ENCODE measurements at places on chromosomes 2 and 18.

GRCh38 chr2:216551234-216552068 lies 52.8 kb downstream of the RPL37A start:
- no peak for DNase-seq

DNA sequence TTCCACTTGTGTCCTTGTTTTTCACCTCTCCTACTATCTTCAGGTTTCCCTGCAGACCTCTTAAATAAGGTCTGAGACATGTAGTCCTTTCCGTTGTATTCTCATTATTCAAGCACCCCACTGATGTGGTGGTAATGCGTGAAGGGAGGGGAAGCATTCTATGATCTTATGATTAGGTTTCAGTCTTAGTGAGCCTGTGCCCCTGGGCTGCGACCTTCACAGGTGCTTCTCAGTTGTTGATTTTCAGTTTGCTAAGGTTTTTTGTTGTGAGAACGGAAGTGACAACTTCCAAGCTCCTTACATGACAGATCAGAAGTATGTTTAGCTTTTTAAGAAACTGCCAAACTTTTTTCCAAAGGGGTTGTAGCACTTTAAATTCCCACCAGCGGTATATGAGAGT lies 41.3 kb downstream of the VPS54 start:
- no peak for DNase-seq

DNA sequence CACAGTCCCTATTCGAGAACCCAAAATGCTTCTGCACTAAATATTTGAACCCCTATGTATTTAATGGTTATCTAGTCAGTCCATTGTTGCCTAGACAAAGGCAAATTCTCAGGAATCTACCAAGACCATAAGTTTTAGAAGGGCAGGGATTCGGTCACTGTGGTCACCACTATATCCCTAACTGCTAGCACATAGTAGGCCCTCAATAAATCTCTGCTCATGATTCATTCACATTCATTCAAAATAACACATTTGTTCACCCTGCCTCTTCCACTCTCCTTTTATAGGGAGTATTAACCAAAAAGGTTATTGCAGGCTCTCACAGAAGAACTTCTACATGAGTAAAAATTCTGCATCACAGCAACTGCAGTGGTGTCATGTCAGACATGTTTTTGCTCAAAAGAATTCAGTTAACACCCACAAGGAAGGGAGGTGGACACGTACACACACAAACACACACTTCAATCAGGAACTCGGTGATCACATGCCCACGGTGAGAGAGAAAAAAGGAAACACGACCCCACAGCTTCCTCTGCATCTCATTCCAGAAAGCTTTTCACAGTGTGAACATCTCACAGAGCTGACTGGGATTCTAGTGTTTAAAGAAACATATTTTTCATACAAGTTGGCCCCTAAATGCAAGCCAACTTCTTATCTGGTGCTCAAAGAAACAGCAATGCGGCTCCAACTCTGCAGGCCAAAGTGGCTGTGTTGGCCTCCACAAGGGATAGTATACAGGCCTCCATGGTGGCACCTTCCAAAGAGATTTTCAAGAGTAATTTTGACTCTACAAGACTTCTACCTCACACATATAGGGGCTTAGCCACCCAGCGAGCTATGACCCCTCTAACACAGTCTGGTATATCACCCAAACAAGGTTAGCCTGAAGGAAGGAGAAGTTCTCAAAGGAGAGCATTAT lies 98.0 kb downstream of the ANKRD44 start:
- DNase-seq: no peak

GRCh38 chr18:46538376-46538775 lies 118.6 kb downstream of the LOXHD1 start:
- no peak for DNase-seq

DNA sequence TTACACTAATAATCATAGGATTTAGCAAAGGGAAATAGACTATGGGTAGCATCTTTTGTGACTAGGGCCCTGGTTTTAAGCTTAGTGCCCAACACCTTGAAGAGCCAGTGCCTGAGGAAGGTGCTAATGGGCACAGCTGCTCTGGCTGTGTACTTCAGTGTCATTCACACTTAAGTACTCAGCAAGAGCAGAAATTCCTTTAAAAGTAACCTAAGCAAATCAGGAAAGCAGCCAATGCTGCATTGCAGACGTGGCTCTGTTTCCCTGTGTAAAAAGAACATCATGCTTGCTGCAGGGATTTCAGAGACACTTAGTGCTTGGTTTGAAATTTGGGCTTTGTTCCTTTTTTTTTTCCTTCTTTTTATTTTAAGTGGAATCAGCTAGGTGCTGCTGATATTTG lies 505.4 kb downstream of the SUCLG1 start:
- peak; percentile 4 for DNase-seq

Data from left lung (tissue), 14 donors.